ENCODE measurements at places on chromosomes 6 and 20.

GRCh38 chr6:52420668-52421358 lies 671 bp downstream of the EFHC1 start:
- DNase-seq, result peak; percentile 66

DNA sequence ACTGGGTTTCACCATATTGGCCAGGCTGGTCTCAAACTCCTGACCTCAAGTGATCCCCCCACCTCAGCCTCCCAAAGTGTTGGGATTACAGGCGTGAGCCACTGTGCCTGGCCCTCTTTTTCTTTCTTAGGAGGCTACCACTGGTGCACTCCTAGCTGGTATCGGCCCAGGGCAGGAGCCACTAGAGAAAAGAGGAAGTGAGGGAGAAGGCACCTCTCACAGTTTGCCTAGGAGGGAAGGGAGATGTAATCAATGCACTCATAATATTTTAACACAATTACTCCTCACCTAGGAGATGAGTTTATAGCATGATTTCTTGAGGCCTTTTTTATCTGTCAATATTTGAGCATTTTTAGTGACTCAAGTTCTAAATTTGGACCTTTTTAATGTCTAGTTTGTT lies 189.0 kb upstream of the SOX4 start:
- DNase-seq, result no peak

DNA sequence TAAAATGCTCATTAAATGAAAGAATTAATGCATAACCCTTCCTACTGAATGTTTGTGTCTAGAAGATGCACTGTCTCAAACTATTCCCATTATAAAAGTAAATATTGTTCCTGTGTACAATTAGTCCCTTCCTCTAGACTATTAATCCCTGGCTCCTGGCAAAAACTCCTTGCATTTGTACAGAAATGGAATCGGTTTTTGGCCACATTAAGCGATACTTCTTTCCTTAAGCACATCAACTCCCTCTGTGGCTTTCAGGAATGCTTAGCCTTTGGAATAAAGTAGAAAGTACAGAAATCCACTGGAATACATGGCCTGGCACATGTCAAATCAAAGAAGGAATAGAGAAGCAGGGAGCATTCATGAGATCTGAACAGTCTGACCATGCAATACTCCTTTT lies 179.8 kb downstream of the GMPR start:
- DNase-seq, result no peak

DNA sequence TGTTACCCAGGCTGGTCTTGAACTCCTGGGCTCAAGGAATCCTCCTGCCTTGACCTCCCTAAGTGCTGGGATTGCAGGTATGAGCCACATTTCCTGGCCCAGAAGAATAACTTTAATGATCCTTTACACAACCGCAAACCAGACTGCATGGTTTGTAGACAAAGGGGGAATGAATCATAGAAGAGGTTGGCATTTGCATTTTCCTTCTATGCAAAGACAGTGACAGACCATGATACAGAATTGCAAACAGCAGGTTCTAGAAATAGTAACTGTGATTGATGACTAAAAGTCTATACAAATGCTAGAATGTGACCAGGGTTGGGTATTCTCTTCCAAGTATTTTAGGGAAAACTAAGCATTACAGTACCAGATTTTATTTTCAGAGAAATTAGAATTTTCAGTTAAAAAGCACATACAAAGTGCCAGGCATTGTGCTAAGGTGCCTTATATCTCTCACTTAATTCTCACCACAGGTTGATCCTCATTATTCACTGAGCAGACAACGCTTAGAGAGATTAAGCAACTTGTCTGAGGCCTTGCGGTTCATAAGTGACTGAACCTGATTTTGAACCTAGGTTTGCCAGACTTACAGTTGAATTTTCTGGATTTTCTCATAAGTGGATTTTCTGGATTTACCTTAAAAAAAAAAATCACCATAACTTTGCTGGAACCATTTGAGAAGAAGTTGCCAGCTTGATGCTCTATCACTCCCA lies 146.6 kb downstream of the ZFAND3 start:
- DNase-seq, result no peak

DNA sequence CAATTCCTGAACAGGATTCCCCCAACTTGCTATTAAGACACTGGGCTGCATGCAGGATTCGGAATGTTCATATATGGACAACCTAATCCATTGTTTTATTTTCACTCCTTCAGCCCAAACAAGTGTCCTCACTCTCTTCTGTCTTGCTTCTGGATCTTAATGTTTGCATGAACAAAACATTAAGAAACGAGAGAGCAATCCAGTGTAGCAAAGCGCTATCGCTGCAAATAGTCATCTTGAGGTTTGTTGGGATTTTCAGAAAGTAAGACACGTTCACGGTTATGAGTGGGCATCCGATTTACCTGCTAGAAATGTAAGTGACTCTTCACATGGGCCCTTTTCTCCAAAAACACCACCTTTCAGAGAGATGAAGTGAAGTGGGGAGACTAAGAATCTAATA lies 156.4 kb downstream of the MBOAT1 start:
- no peak for DNase-seq

DNA sequence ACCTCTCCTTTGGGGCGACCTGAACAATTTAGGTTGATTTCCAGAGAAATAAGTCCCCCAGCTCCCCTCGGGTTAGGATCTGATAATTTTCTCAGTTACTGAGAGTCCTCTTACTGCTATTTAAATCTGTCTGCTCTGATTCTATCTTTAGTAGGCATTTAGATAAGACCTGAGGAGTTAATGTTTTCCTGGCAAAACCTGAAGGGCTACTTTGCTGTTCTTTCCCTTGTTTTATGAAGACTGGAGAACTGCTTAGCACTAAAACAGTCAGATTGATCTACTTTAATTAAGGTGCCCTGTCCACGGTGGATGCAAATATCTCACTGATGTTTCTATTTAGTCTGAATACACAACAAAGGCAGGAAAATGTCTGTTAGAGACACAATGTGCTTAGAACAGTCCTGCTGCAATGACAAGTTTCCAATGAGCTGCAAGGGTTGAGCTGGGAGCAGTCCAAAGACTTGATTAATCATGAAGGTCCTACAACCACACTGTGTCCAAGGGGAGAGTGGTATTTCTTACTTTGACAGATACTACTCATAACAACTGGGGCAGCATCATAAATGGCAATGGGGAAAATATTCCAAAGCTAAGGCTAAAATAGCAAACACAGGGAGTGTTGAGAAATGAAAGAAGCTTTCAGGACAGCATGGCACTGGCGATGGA lies 15.7 kb downstream of the ADTRP start:
- DNase-seq, result no peak

DNA sequence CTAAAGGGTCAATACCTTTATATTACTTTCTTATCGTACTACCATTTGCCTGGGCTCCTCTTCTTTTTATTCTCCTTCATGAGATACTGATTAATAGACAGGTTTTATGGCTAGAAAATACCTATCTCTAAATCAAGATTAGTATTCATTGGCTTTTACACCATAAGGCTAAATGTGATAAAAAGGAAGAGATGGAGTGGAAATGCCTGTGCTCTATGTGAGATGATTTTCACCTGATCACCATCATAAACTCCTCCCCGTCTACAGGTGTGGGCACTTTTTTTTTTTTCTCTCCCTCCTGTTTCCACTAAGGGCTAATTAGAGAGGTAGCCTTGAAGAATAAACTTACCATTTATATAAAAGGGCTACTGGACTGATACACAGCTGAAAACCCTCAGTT lies at the start of gene GLYATL3:
Gene GLYATL3, plus strand, starts transcription at position 301 of the 400 bp plus-strand sequence. CDS start 12,068 bp downstream, outside the sequence.
- no peak for DNase-seq

DNA sequence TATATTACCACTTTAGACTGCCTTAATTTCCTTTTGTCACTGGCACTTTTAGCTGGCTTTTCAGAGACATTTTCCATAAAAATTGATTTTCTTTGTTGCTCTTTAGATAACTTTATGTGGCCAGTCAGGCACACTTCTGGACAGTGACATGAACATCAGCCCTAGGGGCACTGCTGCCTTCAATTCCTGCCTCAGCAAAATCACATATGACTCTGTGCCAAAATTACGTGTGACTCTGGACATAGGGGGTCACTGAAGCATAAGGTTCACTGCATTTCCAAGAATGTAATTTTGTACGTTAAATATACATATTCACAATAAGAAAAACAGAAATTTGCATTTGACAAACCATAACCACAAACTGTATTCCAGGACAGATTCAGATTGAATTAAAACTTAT lies 66.5 kb downstream of the ESF1 start:
- no peak for DNase-seq

GRCh38 chr6:167581637-167582036 lies 245.1 kb upstream of the AFDN start:
- no peak for DNase-seq

- peak; percentile 23 for DNase-seq
These were observed 414.0 kb downstream of the GJA1 start for GRCh38 chr6:121849477-121849876.

- no peak for DNase-seq
These were observed 51.3 kb downstream of the ADNP start for GRCh38 chr20:50879649-50880550.

DNA sequence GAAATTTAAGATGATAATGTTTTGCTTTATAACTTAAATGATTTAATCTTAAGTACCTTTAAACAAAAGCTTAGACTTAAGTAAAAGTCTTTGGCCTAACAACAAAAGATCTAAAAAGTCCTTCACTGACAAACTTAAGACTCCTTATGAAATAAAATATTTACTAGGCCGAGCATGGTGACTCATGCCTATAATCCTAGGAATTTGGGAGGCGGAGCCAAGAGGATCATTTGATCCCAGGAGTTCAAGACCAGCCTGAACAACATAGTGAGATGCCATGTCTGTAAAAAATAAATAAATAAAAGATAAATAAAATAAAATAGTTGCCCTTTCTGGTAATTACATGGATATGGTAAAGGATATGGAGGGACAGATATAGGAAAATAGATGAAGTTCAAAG lies 12.4 kb downstream of the KATNA1 start:
- no peak for DNase-seq

DNA sequence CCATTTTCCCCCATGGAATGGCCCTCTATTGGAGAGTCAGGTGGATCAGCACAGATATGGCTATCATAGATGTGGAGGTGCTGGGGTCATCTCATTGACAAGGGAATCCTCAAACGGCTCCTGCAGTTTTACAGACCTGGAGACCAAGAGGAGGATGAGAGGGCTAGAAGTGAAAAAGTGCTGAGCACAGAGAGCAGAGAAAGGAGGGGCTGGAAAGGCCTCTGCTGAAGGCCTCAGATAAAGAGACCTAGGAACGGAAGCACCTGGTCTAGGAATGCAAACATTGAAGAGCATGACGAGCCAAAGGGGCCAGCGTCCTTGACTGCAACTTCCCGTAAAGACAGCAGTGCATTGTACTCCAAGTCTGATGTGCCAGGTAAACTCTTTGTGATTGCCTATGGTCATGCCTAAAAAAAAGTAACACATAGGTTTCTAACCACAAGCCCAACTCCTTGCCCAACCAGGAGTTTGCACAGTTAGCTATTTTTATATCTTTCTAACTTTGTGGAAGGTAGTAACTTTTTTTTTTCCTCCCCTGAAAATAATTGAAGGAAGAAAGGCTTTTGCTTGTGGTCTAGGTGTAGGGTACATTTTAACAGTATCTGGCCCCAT lies 15.2 kb downstream of the RSPH4A start:
- no peak for DNase-seq

- DNase-seq, result no peak
These were observed 49.3 kb downstream of the TBC1D7 start for GRCh38 chr6:13278991-13279390.

GRCh38 chr6:152232501-152233151 lies 404.5 kb downstream of the SYNE1 start:
- DNase-seq, result no peak

DNA sequence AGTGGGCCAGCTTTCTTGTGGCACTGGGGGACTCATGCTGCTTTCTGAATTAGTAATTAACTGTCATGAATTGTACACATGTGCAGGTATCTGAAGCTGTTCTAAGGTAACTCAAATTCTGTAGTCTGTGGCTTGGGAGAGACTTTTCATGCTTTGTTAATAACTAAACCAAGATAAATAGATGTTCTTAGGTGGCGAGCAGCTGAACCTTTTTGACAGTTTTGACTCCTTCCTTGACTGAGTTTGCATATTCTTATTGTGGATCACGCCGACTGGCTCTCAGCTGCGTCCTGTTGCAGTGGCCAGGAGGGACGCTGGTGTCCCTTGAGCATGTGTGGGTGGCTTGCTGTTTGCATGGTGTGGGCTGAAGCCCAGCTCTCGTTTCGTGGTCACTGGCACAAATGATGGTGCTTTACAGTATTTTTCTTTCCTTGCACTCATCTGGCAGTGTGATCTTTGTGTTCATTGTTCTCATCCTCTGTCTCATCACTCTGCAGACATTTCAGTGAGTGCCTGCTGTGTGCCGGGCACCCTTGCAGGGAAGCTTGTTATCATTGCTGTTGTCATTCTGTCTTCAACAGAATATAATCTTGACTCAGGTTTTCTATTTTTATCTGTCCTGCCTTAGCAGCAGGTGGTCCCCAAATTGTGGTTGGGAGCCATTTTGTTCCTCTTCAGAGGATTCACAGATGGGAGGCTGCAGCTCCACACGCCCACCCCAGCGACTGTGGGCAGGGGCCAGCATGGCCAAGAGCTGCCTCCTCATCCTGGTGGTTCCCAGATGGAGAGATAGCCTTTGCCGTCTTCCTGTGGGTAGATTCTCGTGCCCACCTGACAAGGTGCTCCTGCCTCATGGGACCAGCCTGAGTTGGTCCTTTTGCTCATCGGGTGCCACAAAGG lies 39.6 kb downstream of the DUSP22 start:
- DNase-seq, result no peak

GRCh38 chr6:139354189-139354588 lies 20.3 kb downstream of the CITED2 start:
- DNase-seq, result no peak

DNA sequence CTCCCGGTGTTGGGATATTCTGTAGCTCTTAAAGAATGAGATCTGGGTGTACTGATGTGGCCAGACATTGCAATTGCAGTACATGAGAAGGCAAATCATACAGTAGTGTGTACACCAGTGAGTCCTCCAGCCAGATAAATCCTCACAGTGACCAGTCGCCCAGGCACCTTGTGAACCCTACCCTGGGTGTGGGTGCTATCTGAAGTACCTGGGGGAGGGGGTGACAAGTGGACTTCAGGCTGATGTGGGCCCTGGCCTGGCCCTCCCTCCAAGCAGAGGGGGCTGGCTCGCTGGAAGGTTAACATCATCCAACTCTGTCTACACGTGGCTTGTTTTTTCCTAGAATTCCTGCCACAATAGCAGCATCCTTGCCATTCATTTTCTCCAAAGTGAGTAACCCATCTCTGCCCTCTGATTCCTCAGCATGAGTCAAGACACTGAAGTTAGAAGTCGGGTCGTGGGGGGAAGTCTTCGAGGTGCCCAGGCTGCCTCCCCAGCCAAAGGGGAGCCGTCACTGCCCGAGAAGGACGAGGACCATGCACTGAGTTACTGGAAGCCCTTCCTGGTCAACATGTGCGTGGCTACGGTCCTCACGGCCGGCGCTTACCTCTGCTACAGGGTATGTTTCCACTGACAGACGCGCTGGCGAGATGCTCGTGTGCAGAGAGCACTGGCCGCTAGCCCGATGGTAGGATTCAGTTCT lies 70.8 kb downstream of the PTPN1 start:
- DNase-seq, result no peak

- DNase-seq, result no peak
These were observed 85.1 kb upstream of the NFATC2 start for GRCh38 chr20:51627586-51627985.

Measured in small intestine (tissue), 16 donors.